CD4-positive, alpha-beta T cell treated with Interleukin-10 for 1 hour (primary cell): ENCODE measurements at places on chromosomes 1 and 21.

GRCh38 chr1:96256130-96256790 lies 465.3 kb upstream of the PTBP2 start:
- no peak for DNase-seq

DNA sequence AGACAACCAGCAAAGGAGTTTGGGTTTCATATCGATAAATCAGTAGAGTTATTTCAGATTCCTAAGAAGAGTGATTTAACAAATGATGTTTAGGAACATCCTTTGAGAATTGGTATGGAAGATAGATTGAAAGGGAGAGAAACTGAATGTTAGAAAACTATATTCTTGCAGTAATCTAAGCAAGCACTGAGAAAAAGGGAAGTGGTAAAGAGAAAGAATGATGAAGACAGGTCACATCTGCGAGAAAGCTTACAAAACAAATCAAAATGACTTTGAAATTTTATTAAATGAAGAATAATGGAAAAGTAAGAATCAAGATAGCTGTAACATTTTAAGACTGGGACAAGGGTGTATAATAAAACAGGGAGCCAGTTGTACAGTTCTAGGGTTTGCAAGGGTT lies 177.0 kb downstream of the HS2ST1 start:
- no peak for DNase-seq

DNA sequence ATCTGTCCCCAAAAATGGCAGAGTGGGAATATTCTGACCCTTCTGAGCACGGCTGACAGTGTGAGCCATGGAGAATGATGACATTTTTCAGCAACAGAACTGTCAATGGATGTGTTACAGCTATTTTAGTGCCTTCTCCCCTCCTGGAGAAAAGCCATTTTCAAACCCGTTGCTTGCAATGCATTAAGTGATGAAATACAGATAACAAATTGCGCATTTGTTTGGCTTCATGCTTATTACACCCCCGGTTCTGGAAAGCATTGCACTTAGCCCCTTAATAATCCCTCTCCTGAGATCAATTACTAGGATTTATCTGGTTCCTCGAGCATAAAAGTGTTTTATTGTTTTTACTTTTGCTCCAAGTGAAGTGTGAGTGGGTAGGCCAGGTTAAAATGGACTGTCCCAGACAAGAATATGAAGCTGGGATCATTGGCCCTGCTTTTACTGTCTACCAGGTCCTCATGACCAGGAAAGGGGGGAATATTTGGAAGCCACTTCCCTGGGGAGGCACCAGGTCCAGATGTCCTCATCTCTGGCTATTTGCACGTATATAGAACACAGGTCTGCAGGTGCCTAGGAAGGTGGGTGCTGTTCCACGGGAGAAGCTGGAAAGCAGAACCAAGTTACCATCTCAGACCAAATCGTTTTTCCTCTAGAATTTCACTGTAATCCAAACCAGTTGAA lies 37.5 kb upstream of the HHAT start:
- no peak for DNase-seq

DNA sequence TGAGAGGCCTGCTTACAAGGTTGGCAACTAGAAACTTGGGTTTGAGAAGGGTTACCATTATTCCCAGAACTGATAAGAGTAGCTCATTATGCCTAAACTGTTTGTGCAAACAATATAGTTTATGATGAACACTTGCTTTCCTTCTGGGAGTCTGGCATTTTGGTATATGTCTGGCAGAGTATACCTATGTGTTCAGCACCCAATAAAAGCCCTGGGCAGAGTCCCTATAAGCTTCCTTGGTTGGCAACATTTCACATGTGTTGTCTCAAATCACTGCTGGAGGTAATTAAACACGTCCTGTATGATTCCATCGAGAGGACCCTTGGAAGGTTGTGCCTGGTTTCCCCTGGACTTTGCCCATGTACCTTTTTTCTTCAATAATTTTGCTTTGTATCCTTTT lies 39.7 kb upstream of the DMRTA2 start:
- DNase-seq = no peak

- DNase-seq = no peak
Observed at GRCh38 chr1:184300446-184300845, 86.4 kb upstream of the C1orf21 start.

GRCh38 chr1:76856104-76856503 lies 11.2 kb upstream of the ST6GALNAC5 start:
- DNase-seq = no peak

DNA sequence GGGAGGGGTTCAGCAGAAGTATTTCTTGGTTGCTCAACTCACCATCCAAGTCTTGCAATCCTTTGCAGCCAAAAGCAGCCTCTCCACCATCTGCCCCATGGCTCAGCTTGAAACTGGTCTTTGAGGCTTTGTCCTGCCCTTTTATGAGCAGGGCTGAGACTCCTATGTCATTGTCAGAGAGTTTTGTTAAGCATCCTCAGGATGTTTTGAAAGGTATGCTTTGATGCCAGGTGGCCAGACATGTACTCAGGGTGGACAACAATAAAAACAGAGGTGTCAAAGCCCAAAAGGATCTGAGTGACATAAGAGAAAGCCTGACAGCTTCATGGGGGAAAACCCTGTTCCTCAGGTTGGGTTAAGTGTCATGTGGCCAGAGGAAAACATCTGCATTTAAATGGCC lies 310.5 kb downstream of the PRDM2 start:
- DNase-seq = no peak

DNA sequence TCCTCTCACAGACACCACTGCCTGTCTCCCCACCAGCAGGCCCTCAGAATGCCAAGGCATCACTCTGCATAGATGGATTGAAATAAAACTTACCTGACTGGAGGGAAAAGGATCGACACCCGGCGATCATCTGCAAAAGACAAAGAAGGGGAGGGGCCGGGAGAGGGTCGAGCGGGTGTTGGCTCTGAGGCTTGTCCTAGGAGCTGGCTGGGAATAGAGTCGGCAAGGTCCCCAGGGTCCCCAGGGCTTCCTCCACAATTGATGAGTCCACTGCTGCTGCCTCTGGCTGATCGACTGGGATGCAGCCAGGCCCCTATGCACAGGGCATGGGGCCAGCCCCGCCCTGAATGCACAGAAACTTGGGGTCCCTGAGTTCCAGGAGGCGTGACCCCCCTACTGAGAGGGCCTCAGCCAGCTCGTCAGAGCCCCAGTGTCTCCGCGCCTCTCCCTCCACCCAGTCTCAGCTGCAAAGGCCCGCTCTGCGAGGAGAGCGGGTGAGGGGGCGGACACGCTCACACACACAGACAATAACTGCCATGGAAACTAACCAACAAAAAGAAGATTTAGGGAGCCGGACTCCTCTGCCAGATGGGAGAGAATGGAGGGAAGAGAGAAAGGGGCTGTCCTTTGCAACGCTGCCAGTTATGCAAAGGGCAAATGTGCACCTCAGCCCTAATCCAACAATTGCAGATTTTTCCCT lies at the start of gene KLHDC8A:
Gene KLHDC8A, minus strand, starts transcription at position 483 of the 700 bp plus-strand sequence. CDS start 13,318 bp downstream, outside the sequence.
- DNase-seq = no peak

DNA sequence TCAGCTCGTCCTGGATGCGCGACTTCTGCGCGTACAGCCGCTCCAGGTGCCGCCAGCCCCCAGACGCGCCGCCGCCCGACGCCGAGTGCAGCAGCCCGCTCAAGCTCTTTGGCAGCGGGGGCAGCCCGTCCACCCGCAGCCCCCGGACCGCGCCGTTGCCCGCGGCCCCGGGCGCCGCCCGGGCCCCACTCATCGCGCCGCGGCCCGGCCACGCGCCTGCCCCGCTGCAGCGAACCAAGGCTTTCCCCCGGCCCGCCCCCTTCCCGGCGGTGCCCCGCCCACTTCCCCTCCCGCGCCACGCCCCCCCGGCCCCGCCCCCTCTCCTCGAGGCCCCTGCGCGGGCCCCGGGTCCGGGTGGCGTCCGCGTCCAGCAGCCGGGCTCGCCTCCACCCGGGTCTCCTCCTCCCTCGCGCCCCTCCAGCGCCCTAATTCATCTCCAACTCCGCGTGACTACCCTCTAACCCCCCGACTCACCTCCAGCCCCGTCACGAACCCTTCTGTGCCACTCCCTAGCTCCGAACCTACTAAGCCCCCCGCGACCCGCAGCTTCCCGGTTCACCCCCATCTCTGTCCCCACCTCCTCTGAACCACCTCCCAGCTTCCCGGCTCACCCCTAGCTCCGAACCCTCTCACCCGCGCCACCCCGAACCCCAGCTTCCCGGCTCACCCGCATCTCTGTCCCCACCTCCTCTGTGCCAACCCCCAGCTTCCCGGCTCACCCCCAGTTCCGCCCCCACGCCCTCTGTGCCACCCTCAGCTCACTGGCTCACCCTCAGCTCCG lies at the start of gene FAM89A:
Gene FAM89A, minus strand, starts transcription at position 236 of the 781 bp plus-strand sequence. Its CDS starts 43 bp downstream, at position 193.
- peak; percentile 75 for DNase-seq

GRCh38 chr1:78427506-78427905 lies 63.3 kb upstream of the PTGFR start:
- no peak for DNase-seq

GRCh38 chr1:99843760-99844159 lies 6.4 kb upstream of the AGL start:
- DNase-seq = no peak

DNA sequence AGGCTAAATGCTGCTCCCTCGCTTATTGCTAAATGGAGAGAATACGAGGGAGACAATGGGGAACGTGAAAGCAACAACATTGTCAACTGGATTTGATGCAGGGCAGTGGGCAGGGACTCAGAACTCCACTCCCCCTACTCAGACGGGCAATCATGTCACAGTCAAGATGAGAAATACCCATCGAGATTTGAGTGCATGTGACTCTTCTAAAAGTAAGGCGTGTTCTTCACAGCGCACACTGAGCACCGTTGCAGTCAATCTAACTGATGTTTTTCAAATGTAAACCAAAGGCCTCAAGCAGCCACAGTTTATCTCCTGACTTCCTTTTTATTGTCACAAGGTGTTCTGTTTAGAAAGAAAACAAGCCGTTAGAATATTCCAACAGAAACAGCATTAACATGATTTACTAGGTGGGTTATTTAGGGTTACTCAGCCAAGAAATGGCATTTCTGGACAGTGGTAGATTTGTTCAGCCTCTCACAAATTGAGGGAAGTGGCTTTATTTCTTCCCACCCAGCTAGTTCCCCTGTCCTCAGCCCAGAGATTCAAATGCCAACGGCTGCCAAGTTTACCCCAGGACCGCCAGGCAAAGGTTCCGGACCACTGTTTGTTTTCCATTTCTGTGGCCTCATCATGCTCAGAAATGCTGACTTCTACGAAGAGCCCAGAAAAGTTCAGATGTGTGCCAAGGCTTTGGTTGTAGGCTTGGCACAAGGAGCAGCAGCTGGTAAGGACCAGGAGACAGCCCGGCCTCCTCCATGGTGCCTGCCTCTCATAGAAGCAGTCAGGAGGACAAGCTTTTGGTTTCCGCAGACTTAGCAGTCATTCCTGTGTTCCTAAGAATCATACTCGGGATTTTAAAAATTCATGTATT lies 171.4 kb downstream of the KIF26B start:
- no peak for DNase-seq

- DNase-seq = no peak
Observed at GRCh38 chr1:56194701-56195300, 384.6 kb downstream of the PLPP3 start.

- no peak for DNase-seq
Observed at GRCh38 chr1:236039740-236040685, 24.9 kb downstream of the NID1 start.

GRCh38 chr21:29293495-29293894 lies 5.2 kb upstream of the BACH1 start:
- no peak for DNase-seq

- DNase-seq = peak; percentile 96
Observed at GRCh38 chr21:46458315-46459023, at the start of gene DIP2A. DIP2A (plus strand) TSS chr21:46458891; CDS start chr21:46459132, 241 bp downstream.

- no peak for DNase-seq
Observed at GRCh38 chr1:226887006-226887405, 16.6 kb downstream of the PSEN2 start.

DNA sequence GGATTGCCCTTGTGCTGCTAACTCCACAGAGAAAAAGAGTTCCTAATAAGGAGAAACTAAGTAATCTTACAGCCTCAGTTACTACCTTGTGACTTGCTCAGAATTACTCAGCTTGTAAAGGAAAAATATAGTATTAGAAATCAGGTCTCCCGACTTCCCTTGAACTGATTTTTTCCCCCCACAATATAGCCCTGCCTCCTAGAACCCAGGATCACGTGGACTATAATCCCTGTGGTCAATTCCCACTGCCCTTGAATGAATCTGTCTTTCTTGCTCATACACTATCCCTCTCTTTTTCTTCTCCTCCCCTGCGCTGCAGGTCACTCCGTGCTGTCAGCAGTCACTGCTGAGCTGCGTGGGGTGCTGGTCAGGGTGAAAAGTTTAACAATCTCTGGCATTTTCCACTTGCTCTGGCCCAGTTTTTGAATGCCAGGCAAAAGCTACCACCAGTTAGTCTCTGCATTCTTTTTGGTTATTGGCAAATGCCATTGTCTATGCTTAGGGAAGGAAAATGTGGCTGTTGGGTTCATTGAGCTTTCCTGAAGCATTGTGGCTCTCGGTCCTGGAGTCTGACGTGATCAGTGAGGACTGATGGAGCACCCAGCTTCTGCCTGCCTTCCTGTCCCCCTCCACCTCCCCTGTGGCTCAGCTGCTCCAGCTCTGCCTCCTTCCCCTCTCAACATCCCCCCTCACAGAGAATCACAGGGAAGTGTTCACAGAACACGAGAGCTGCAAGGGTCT lies 1.9 kb upstream of the MYOC start:
- no peak for DNase-seq

GRCh38 chr1:147600119-147601111 lies 59.1 kb downstream of the BCL9 start:
- no peak for DNase-seq

DNA sequence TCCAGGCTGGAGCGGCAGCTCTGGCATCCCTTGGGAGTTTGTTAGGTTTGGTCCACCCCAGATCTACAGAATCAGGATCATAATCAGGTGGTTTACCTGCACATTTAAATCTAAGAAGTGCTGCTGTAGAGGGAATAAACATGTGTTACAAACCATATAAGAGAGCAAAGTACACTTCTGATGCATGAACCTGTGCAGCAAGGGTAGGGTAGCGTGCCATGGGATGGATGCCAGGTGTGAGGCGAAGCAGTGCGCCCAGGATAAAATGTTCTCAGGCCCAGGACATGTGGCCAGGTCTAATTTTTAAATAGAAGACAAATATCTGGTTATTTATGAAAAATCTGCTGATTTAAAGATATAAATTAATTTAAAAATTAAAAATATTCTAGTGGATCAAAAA lies 308.8 kb upstream of the USP24 start:
- DNase-seq = no peak

GRCh38 chr1:23478896-23479665 lies 4.9 kb downstream of the ASAP3 start:
- DNase-seq = no peak

GRCh38 chr1:110087812-110088738 lies 17.6 kb upstream of the ALX3 start:
- DNase-seq = peak; percentile 56

- DNase-seq = peak; percentile 70
Observed at GRCh38 chr1:225474986-225475820, 47.4 kb upstream of the LBR start.

GRCh38 chr1:85617633-85618100 lies 37.1 kb downstream of the CCN1 start:
- DNase-seq = no peak

- DNase-seq = no peak
Observed at GRCh38 chr1:36723813-36724212, 241.1 kb upstream of the CSF3R start.
